ENCODE measurements at places on chromosomes 4 and X.

GRCh38 chrX:41148553-41148952, 63.3 kb downstream of the USP9X start:
- peak; percentile 67 for DNase-seq

DNA sequence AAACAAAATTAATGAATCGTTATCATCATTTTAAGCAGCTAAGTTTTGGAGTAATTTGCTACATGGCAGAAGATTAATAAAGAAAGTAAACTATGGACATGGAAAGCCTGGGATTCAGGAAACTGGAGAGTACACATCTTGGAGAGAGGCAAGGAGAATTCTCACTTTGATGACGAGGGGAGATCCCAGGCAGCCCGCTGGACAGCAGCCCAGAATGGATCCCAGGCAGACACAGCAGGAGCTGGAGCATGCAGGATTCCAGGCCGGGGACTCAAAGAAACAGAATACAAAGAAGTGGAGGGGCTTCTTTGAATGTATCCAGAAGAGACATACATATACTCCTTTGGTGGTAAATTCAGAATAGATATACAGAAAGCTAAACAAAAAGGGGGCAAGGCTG, 118.0 kb upstream of the ATP6AP2 start:
- DNase-seq, result no peak

- no peak for DNase-seq
Observed at GRCh38 chrX:38086451-38087215, 80.3 kb downstream of the SYTL5 start.

- DNase-seq, result no peak
Observed at GRCh38 chrX:38806875-38807621, 5.8 kb downstream of the MID1IP1 start.

GRCh38 chrX:3621414-3621813, 92.0 kb downstream of the PRKX start:
- no peak for DNase-seq

- no peak for DNase-seq
Observed at GRCh38 chrX:17519358-17519757, 144.4 kb downstream of the NHS start.

DNA sequence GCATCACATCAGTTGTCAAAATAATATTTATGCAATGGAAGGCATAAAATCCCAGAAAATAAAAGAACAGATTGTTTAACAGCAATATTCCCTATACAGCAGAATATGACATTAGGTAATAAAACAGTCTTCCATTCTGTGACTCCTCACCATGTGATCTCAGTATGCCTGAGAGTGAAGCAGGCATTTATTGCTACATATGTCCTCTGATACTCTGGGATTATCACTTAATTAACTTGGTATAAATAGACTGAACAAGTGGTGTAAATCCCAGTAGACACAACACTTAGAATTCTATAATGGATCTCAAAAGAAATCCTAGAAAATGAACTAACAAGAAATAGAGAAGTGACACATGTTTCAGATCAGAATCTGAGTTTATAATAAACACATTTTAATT, 841.3 kb downstream of the PDHA2 start:
- DNase-seq, result no peak

DNA sequence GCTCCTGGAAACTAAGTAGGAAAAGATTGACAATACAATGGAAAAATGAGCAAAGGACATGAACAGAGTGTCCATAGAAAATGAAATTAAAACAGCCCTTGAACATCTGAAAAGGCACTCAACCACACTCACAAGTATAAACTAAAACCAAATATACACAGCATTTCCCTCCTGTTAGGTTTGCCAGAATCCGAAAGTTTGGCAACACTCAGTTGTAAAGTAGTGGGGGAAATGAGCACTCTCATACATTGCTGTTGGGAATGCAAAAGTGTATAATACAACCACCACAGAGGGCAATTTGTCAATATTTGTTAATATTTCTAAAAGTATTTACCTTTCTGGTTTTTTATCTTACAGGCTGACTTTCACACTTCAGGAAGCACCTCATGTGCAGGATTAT, 84.2 kb upstream of the TMEM164 start:
- DNase-seq, result no peak

GRCh38 chrX:25596921-25597320, 541.2 kb upstream of the MAGEB18 start:
- peak; percentile 26 for DNase-seq

DNA sequence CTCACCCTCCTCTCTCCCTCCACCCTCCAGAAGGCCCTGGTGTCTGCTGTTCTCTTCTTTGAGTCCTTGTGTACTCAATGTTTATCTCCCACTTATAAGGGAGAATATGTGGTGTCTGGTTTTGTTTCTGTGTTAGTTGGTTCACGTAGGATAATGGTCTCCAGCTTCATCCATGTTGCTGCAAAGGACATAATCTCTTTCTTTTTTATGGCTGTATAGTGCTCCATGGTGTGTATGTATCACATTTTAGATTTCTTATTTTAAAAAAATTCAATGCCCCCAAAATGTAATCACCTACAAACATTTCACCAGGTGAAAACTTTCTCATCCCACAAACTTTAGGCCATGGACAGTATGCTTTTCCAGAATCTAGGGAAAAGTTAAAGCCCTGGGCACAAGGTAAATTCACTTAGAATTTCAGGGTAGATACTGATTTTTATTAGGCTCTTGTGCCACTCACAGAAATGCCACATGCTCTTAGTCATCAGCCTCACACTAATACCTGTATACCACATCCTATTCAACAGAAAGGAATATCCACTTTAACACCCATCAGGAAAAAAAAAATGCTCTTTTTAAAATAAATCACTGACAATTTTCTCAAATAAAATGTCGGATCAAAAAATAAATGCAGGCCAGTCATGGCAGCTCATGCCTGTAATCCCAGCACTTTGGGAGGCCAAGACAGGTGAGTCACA, 104.8 kb upstream of the ENPP6 start:
- DNase-seq, result no peak

- DNase-seq, result no peak
Observed at GRCh38 chr4:1795299-1796195, 2.5 kb downstream of the FGFR3 start.

DNA sequence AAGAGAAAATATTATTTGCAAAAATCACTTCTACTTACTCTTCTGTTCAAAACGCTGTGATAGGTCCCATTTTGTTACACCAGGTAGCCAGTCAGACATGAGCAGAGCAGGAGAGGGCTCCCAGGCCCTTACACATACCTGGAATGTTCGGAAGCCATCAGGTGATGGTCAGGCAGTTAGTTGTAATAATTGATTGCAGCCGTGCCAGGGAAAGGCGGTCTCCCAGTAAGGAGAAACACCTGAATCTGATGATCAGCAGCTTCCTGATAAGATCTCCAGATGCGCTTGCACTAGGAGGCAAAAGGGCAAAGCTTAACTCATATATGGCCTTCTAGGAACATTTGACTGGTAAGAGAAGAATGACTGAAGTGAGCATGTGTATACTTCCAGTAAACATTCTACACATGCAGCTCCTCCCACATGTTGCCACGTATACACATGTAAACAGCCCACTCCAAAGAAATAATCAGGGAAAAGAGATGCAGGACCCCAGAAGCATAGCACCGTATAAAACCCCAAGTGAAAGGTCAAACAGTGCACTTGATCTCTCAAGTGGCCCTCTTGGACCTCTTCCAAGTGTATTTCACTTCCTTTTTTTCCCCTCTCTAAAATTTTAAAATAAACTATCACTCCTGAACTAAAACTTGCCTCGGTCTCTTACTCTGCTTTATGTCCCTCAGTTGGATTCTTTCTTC, 1338.0 kb downstream of the FSTL5 start:
- no peak for DNase-seq

GRCh38 chr4:53917729-53918128, 146.7 kb downstream of the CHIC2 start:
- DNase-seq, result peak; percentile 51

- DNase-seq, result peak; percentile 10
Observed at GRCh38 chrX:20947411-20947912, 426.8 kb upstream of the CNKSR2 start.

All from amniotic epithelial cell (primary cell).